ENCODE measurements at places on chromosomes 4 and X.

- peak; percentile 77 for DNase-seq
Measured at GRCh38 chr4:112231779-112232713, at the start of gene AP1AR. TSS of gene AP1AR (plus strand) at chr4:112231787. CDS start at chr4:112232092, 305 bp downstream.

DNA sequence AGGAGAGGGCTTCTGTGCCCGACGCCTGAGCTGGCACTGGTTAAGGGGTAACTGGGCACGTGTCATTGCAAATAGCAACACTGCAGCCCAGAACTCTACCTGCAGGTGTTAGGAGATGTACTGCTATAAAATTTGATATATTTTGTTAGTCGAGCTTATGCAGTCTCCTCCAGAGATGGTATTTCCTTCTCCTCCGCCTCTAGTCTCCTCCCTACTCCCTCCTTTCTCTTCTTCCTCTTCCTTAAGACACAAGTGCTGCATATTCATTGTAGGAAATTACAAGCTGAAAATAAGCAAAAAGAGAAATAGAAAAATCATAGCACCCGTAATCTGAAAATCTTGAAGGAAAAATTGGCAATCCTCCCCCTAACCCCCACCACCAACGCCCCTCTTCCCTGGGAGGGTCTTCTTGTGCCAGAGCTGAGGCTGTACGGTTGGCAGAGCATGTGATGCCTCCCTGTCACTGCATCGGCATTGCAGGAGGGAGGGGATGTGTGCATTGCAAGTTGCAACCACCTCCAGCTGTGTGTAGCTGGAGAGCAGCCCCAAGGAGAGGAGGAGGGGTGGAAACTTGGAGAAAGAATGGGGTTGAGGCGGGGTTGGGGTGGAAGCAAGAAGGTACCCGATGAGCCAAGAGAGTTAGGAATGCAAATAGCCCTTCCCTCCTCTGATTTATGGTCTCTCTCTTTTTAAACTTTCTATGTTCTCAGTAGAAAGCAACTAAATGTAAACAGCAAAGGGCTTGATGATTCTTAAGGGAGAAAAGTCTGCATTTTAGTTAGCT is 48.3 kb upstream of the MND1 start:
- DNase-seq = no peak

DNA sequence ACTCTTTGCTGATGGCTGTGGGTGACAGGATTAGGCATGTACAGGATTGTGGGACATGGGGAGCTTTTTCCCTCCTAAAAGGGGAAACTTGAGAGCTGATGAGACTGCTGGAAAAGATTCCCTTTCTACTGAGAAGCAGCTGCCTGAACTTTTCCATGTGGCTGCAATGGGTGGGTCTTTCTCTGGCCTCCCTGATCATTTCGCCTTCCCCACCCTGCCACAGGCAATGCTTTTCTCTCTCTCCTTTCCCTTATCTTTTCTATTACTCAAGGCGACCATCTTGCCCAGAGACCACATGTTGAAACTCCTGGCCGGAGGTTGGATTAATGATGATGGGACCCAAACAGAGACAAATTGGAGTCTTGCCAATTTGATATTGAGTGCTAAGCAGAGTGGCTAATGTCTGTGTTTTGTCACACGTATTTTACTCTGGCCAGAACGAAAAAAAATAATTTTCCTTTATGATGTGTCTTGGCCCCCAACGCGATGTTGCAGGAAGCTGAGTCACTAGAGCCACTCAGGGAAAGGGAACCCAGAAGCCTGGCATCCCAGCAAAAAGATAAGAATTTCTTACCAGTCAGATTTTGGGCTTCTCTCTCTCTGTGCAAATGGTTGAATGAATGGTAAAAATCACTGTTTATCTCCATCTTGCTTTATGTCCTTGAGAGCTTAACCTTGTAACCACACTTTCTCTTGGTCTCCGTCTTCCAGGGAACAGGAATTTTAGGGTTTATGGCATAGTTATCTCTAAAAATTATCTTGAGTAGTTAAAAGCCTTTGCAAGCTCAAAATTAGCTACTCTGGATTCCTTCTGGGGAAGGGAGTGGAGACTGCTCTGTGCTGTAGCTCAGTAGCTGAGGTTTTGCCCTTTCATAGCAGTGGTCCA is 19.4 kb upstream of the ATP8A1 start:
- no peak for DNase-seq

DNA sequence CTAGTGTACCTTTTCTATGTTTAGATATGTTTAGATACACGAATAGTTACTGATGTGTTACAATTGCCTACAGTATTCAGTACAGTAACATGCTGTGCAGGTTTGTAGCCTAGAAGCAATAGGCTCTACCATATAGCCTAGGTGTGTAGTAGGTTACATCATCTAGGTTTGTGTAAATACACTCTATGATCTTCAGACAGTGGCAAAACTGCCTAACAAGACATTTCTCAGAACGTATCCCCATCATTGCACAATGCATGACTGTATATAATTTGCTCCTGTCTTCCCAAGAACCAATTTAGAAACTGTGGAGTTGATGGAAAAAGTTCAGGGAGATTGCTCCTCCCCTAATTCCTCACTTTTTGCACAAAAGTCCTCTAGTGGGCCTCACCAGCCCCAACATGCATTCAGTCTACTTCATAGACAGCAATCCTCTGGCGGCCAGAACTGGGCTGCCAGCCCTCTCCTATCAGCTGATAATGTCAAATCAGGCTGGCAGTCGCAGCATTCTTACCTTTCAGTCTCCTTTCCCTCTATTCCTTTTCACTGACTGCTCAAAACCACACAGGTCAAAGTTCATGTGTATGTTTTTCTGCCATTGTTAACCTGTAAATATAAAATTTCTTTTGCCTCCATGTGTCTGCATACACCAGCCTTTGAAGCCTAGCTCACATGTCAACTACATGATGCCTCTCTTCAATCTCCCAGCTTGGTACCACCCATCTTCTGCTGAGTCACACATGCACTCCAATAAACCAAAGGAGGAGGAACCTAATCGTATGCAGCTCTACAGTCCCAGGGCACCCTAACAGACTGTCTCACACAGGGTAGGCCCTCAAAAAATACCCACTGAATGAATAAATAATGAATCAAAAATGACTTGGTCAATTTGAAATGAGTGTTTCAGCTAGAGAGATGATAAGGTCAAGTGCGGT is 32.0 kb downstream of the BCLAF3 start:
- no peak for DNase-seq

- DNase-seq = no peak
Measured at GRCh38 chrX:43718956-43719355, 62.9 kb downstream of the MAOA start.

DNA sequence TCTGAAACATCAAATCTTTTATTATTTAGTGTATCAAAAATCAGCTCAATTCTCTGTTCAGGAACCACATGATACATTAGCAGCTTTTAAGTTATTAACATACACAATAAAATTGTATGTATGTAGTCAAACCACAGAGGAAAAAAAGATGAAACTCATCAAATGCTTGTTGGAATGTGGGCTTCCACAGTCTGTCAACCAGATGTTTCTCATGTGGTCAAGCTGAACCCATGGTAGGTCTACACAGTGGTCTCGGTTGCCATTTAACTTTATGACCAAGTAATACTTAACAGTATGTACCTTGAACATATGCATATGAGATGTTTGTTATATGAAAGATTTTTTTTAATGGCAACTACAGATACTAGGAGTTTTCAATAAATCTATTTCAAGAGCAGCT is 427.8 kb downstream of the IL15 start:
- no peak for DNase-seq

DNA sequence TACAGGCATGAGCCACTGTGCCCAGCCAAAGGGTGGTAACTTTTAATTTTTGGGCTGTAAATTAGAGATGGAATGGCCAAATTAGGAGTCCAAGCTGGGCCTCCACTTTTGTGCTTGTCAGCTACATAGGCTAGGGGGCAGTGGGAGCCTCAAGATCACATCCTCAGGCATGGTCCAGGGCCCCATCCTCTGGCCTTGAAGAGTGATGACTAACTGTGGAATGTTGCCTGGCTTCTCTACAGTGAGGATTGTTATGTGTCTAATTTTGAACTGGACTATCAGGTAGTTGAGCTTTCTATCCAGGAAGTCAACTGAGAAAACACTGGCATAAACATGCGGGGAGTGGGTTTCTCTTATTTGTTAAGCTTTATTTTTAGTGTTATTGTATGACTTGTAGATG is 33.0 kb downstream of the CCNG2 start:
- DNase-seq = no peak

DNA sequence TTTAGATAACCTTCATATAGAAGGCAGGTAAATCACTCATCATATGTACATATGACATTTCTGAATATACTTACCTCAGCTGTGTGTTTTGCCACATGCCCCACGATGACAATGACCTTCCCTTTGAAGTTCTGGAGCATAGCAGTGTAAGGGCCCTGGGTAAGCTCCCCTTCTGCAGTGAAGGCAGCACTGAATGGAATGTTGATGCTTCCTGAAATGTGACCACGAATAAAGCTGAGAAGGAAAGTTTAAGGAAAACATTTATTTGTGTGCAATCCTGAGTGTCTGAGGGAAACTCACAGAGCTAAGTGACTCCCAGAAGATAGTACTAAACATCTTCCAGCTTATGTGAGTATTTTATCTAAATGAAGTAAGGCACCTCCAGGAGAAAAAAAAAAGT is 200.1 kb downstream of the NPNT start:
- no peak for DNase-seq

- DNase-seq = no peak
Measured at GRCh38 chrX:47802589-47802988, 34.1 kb upstream of the ZNF81 start.

- DNase-seq = no peak
Measured at GRCh38 chrX:109264878-109265277, 217.0 kb downstream of the GUCY2F start.

DNA sequence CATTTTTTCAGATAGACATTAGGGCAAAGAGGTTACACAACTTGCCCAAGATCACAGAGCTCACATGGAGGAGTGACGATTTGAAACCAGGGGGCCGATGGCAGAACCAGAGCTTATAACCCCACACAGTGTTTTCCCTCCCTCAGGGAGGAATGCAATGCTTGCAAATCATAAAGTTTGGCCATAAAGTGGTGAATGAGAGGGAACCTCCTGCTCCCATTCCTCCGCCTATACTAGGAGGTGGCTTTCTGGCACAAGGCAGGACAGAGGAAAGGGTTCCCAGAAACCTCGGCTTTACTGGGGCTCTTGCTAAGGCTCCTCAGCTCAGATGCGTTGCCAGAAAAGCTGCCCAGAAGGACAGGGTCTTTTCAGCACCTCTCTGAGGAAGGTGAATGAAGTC is 19.3 kb downstream of the TMEM154 start:
- DNase-seq = no peak

DNA sequence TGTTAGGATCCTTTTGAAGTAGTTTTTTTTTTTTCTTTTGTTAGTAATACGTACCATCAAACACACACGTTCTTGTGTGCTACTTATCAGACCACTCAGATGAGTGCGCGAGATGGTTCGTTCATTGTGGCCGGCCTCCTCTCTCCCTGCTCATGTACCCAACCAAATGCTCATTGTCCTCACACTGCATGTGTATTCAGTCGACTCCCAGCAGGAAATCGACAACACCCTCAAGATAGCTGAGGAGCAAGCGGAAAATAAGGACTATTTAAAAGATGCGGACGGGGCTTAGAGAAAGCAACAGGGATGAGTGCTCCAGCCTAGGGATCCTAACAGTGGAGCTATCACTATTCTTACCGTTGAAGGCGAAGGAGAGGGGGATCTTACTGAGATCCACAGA is 72.9 kb upstream of the GUCY1A1 start:
- no peak for DNase-seq

GRCh38 chr4:112978691-112979472 is 70.6 kb upstream of the ANK2 start:
- DNase-seq = no peak

GRCh38 chr4:113560579-113560978 is 201.0 kb downstream of the CAMK2D start:
- no peak for DNase-seq

DNA sequence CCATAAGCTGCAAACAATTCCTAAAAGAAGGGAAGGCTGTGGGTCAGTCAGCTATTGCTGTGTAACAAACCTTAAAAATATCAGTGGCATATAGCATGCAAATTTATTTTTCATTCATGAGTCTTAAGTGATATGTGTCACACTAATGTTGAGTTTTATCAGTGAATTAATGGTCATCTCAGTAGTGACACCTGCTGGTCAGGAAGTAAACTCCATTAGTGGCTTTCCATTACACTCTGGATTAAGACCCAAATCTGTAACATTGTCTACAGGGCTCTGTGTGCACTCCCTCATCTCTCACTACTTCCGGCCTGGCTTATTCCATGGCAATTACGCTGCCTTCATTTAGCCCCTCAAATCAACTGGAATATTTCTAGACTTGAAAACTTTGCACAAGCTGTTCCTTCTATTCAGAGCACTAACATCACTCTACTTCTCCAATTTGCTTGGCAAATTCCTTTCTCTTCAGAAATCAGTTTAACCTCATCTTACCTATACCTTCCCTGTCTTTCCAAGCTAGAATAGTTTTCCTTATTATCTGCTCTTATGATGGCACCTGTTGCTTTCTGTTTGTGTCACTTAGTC is 217.3 kb upstream of the TAPT1 start:
- peak; percentile 24 for DNase-seq

GRCh38 chr4:66273110-66273509 is 602.8 kb upstream of the EPHA5 start:
- no peak for DNase-seq

DNA sequence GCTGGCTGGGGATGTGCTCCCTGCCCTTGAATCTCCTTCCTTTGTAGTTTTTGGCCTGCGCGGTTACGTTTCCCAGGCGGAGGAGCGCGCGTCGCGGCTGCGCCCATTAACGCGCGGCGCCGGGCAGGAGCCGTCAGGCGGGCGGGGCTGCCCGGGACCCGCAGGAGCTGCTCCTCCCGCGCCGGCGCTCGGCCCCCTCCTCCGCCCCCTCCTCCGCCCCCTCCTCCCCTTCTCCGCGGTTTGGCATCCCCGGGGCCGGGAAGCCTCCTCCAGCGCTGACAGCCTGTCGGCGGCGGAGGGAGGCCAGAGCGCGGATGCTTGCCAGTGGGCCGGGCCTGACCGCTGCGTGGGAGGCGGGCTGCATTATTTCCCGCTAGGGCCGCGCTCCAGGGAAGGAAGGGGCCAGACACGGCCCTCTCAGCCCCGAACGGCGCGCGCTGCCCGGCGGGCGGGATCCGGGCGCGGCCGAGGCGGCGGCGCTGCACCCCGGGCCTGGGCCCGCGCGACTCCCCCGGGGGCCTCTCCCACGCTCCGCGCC is at the start of gene DCLK2:
TSS of gene DCLK2 (plus strand) at position 405 of the 538 bp plus-strand sequence. CDS start 583 bp downstream, outside the sequence.
- DNase-seq = no peak

DNA sequence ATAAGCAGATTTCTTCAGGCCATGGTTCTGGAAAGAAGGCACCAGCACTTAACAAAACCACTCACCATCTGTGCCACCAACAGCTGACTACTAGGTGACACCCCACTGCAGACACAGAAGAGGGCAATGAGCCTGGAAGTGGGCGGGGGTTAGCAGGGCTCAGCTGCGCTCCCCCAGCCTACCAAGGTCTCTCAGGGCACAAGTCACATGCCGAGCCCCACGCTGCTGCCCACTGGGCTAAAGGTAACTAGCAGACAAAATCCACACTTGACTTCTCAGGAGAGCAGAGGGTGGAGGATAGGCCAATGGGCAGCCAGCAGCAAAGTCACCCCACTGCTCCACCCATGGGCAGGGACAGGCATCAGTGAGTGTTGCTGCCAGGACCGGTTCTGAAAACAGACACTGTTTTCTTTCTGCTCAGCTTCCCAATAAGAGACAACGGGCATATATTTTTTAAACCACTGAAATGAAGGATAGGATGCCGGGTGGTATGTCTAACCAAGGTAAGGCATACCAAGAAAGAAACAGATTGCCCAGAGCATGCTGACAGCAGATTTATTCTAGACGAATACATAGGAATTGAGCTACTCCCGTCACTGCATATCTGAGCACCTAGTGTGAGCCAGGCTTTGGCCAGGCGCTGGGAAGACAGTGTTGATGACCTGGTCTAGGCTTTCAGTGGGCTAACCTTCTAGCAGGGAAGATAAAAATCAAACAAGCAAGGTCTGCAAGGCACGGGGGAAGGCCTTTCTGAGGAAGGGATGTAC is 20.1 kb downstream of the ACSL1 start:
- no peak for DNase-seq
